Esophagus squamous epithelium (tissue), 5 donors: ENCODE measurements at places on chromosomes 4 and X.

GRCh38 chr4:125368146-125368545 is 53.4 kb downstream of the FAT4 start:
- no peak for DNase-seq

- no peak for DNase-seq
These were observed 103.4 kb downstream of the CHRNA9 start for GRCh38 chr4:40438384-40439026.

- no peak for DNase-seq
These were observed 4.1 kb downstream of the DCK start for GRCh38 chr4:70997546-70997945.

GRCh38 chr4:84750960-84751283 is 168.0 kb downstream of the CDS1 start:
- DNase-seq, result no peak

DNA sequence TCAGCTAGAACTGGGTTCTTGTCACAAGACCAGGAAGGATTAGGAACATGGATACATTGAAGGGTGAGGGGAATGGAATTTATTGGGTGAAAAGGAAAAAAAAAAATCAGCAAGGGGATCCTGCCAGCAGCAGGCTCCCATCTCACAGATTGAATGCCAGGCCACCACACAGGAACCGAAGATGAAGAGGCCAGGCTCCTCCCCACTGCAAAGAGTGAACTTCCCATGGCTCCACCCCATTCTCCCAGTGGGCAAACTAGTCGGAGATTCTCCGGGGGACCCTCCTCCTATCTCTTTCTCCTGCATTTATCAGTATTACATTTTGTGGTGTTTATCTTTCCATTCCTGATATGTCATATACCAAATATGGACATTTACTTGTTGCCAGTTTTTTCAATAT is 46.0 kb upstream of the MAGED1 start:
- no peak for DNase-seq

- no peak for DNase-seq
These were observed 16.8 kb downstream of the POLR2B start for GRCh38 chr4:56995525-56995924.

DNA sequence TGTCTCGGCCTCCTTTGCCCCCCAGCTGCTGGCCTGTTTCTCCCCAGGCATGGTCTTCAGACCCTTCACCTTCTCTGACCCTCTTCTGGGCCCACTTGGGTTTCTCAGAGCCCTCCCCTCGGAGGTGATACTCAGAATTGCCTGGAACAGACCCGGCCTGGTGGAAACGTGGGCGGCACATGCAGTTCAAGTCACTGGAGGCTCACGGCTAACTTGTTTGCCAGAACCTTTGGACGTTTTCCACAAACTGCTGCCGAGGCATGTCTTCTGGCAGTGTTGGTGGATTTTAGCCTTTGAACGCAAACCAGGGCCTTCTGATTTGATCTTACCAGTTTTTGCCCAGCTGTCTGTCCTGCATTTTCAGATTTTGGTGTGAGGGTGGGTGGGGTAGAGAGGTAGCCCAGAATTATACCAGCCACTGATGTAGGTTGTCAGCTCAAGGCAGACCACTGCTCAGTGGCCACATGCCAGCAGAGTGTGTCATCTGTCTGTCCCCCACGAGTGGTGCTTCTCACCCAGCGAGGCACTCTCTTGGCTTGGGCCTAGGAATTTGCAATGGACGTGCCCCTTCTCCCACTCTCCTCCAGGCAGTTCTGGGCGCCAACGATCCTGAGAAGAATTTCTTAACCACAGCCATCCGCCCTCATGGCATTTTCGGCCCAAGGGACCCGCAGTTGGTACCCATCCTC is 32.5 kb upstream of the ZNF185 start:
- DNase-seq, result no peak

GRCh38 chr4:43496188-43496587 is 603.7 kb downstream of the GRXCR1 start:
- DNase-seq, result no peak

- no peak for DNase-seq
These were observed 270.0 kb downstream of the ARHGAP24 start for GRCh38 chr4:85744950-85745349.

DNA sequence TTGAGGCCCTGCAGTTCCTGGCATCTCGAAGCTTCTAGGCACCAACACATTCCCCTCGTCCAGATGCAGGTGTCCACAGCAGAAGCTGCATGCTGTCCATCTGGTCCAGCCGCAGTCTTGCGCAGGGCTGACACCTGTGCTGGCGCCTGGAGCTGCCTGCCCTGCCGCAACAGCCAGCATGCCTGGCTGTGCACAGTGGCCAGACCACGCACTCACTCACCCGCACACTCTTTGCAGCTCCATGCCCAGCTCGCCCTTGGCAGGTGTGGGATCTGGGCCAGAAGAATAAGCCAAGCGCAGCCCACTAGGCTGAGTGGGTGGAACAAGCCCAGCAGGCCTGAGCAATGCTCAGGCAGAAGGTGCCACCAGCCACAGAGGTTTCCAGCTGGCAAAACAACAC is 125.6 kb downstream of the PARM1 start:
- DNase-seq, result no peak

DNA sequence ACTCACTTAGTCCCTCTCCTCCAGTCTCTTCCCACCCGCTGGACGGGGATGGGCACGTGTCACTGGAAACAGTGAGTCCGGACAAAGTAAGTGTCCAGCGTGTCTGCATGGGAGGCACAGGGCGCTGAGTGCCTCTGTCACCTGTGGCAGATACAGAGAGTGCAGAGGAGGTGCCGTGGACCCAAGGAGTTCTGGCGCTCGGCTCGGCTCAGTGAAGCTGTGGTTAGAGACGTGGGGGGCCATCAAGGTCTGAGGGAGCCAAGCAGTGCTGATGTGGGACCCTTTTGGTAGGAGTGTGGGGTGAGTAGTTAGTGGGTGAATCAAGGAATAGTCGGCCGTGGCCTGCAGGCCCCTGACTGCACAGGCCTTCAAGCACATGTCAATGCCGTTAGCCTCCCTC is 40.1 kb upstream of the MSANTD1 start:
- DNase-seq, result no peak

DNA sequence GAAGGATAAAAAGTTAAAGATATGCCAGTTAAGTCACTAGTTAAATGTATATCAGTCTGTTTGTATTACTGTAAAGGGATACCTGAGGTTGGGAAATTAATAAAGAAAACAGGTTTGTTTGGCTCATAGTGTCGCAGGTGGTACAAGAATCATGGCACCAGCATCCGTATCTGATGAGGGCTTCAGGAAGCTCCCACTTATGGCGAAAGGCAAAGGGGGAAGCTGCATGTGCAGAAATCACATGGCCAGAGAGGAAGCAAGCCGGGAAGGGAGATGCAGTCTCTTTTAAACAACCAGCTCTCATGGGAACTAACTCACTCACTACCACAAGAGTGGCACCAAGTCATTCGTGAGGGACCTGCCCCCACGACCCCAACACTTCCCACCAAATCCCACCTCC is 91.9 kb upstream of the SH3RF1 start:
- DNase-seq, result no peak

GRCh38 chr4:80266253-80266901 is at the start of gene FGF5:
FGF5 (plus strand) TSS chr4:80266664; CDS start chr4:80266825, 161 bp downstream.
- no peak for DNase-seq

- no peak for DNase-seq
These were observed 20.2 kb upstream of the MED14 start for GRCh38 chrX:40755291-40756249.

DNA sequence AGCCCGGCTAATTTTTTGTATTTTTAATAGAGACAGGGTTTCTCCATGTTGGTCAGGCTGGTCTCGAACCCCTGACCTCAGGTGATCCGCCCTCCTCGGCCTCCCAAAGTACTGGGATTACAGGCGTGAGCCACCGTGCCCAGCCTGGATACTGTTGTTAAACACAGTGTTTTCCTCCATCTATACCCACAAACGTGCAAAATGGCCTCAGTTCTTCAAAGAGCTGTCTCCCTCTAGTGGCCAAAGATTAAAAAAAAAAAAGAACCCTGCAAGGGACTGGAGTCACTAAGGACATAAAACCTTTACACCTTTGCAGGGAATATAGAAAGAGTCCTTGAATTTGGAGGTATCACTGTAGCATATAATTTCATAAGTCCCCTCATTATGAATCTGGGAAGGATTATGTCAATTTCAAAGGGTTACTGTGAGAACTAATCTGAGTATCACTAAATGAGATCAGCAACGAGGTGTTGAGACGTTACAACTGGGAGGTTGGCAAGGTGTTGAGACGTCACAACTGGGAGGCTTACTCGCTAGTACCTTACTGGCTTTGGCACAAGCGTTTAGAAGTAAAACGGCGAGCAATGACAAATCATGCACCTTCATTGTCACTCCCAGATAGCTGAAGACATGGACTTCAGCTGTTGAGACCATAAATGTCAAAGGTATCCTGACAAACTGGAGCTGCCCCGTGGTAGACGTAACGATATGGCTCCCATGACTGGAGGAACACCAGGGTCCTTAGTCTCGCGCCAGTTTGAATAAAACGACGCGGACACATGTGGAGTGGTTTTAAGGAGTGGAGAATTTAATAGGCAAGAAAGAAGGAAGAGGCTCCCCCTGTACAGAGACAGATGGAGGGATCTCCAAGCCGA is 33.4 kb upstream of the ENPP6 start:
- DNase-seq, result no peak

DNA sequence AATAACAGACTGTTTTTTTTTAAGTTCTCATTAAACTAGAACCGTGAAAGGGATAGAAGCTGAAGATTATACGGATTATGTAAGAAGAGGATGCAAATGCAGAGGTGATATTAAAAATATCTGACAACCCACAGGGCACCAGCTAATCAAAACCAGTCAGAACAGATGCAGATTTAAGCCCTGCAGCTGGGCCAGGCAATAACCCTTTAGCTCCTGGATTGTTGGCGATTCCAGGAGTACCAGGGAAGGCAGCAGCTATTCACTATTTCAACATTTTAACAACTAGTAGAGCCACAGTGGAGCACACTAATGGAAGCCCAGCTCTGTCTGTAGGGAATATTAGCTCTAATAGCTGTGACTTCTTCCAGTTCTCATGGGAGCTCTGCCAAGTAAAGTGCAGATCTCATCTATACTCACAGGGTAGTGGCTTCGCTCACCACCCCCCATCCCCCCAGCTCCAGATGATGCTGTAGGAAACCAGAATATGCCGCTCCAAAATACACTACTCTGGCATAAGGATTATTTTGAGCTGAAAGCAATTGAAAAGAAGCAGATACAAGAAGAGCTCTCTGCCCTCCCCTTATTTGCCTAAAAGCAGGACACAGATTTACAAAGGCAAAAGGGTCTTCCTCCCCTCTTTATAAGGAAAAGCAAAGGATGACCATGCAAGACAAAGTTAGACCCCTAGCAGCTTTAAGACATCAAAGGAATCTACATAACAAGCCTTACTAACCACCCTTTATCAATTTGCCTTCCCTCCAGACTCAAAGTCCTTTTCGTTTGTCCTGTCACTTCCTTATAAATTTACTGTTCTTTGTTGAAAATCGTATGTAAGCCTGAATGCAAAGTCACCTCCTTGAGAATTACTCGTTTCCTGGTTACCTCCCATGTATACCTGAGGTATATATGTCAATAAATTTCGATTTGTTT is 13.7 kb downstream of the SCD5 start:
- DNase-seq, result no peak

- no peak for DNase-seq
These were observed 23.6 kb upstream of the TBC1D14 start for GRCh38 chr4:6885953-6886557.

- DNase-seq, result no peak
These were observed 58.9 kb upstream of the SPP1 start for GRCh38 chr4:87916626-87917025.

DNA sequence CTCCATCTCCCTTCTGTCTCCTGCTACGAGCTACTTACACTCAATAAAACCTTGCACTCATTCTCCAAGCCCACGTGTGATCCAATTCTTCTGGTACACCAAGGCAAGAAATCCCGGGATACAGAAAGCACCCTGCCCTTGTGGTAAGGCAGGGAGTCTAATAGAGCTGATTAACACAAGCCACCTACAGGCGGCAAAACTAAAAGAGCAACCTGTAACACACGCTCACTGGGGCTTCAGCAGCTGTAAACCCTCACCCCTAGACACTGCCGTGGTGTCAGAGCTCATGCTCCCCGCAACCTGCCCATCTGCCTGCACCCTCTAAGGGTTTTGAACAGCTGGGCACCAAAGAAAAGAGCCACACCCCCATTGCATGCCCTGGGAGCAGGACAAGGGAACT is 755.4 kb upstream of the HTR2C start:
- DNase-seq, result no peak

GRCh38 chr4:109816082-109816442 is 500 bp downstream of the GAR1 start:
- no peak for DNase-seq

DNA sequence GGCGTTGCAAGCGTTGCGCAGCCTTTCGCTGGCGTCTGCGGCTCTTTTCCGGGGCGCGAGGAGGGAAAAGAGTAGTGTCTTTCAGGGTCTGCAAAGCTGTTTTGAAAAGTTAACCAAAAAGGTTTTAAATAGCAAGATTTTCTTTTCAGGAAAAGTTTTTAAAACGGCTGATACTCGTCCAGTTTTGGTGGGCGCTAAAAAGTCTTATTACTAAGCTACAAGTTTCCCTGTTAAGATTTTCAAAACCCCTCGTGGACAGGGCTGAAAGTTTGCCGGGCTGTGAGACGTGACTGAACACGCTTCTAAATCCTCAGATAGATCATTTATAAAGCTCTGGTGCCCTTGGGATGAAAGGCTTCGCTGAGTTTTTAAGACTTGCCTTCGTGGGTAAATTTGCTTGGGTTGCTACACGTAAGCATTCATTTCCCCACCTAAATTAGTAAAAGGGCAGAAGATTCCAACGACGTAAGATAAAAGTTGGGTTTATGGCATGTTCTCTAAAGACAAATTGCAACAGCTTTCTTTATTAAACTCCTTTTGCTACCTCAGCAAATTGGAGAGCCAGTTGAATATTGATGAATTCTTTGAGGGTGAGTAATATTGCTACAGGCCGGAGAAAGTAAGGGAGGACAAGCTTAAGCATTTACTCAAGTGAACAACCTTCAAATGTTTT is 91.5 kb downstream of the HPRT1 start:
- DNase-seq, result no peak

DNA sequence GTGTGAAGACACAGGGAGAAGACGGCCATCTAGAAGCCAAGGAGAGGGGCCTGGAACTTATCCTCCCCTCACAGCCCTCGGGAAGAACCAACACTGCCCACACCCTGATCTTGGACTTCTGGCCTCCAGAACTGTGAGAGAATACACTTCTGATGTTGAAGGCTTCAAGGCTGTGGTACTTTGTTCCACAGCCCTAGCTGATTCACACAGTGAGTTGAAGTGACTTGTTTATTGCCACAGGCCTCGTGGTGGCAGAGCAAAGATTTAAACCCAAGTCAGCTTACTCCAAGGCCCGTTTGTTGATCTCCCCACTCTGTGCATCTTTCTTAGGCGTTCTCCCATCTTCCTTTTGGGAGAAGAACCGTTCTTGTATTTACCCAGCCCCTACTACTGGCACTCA is 72.8 kb downstream of the CYTL1 start:
- no peak for DNase-seq
